ENCODE measurements at places on chromosomes 13 and 19.
A peak's percentile ranks its signal among the peaks of the same experiment; 100 is the strongest.

DNA sequence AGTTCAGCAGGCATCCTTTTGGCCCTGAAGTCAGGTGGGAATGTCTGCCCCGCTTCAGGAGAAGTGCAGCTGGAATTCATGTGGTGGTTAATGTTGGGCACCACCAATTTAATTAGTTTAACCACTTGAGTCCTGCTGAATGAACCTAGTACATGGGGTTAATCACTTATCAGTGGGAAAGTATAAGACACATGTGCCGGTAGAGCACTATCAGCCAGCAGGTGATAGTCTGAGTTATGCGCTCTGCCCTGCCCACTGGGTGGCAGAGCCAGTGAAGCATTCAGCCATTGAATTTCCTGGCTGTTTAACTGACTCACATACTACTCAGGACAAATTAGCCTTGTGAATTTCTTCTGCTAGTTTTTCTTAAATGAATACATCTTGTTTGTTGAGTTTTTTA, 789.7 kb upstream of the PRR20A start:
- no peak for DNase-seq

- no peak for DNase-seq
Observed at GRCh38 chr13:78770601-78771000, 111.6 kb upstream of the OBI1 start.

- DNase-seq, result no peak
Observed at GRCh38 chr19:10991076-10991475, 30.2 kb downstream of the SMARCA4 start.

DNA sequence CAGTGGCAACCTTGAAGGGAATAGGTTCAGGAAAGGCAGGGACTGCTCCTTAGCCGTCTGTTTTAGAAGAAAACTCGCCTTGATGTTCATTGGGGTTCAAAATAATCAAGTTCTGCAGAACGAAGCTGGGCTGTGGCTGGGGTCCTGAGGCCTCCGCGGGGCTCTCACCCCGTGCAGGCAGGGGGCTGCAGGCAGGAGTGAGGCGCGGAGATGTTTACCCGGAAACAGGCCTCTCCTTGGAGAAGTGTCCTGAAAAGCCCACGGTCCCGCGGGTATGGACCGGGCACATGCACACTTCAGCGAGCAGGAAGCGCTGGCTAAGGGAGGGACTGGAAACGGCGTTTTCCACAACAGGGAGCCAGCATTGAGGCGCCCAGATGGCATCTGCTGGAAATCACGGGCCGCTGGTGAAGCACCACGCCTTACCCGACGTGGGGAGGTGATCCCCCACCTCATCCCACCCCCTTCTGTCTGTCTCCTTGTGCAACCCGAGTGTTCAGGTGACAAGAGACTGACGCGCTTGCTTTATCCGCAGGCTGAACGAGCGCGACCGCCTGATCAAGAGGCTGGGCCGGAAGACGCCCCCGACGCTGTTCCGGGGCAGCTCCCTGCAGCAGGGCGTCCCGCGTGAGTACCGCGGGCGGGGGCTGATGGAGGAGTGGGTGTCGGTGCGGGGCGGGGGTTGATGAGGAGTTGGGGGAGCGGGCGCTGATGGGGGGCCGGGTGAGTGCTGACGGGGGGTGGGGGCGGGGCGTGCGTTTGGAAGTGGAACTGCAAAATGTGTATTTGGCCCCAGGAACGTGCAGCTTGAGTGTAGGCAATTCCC, 39.6 kb downstream of the SHISA2 start:
- peak; percentile 48 for DNase-seq
